ENCODE measurements at places on chromosomes 13 and 19. TPM values are rescaled to one million over a fixed set of nuclear protein-coding genes. Genes with fewer than 3 reads are reported as not detected.

DNA sequence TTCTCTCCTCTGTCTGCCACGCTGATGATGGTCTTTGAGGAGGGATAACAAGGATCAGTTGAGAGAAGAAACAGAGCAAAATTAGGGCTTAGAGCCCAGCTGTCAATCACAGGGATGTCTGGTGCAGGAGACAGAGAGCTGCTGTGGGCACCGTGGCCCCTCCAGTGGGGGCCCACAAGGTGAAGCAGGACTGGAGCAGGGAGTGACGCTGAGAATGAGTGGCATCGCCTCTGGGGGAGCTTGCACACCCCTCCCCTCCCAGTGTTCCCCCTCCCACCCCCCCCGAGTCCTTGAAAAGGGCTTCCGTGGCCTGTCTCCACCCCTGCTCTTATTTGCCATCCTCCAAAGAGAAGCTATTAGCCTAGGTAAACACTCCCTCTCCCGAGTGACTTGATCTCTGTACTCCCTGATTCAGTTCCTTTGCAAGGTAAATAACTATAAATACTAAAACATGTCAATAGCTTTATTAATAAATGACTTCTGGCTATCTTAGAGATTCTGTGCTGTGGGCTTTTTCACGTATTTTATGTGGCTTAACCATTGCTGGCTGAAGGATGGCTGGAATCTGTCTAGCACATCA, 440.0 kb downstream of the ZNF536 start:
- DNase-seq: no peak

DNA sequence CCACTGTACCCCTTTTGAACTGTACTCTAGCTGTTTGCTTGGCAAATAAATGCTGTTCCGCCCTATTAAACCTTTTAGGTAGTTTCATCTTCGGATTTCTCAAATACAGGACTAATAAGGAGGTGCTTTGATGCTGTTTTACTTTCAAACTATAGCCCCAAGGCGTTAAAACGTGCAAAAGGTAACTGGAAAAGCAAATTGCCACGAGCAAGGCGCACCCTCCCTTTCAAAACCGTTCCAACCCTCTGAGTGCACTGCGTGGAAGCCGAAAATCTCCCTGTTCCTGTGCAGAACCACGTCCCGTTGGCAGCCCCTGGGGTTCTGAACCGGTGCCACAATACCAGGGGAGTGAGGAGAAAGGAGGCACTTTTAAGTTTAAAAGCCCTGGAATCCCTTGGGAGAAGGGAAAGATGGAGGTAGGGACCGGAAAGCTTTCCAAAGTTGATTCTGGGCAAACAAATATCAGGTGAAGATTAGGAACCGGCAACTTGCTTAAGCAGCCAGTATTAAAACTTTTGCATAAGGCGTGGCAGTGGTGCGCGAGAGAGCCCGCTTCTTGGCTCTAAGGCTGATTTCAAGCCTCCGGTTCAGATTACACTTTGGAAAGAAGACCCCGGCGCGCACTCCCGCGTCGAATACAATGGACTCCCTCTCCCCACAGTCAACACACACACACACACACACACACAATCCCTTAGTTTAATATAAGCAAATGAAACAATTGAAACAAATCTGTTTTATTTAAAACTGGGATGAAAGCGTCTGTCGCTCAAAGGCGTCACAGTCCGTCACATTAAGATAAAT, 9.5 kb downstream of the POU4F1 start:
- no peak for DNase-seq

Gene S1PR4
- 0.96 TPM for total RNA-seq

Gene SLC7A10
- total RNA-seq: not detected

- DNase-seq: no peak
These were observed 6.2 kb downstream of the PTH2 start for GRCh38 chr19:49417088-49417487.

DNA sequence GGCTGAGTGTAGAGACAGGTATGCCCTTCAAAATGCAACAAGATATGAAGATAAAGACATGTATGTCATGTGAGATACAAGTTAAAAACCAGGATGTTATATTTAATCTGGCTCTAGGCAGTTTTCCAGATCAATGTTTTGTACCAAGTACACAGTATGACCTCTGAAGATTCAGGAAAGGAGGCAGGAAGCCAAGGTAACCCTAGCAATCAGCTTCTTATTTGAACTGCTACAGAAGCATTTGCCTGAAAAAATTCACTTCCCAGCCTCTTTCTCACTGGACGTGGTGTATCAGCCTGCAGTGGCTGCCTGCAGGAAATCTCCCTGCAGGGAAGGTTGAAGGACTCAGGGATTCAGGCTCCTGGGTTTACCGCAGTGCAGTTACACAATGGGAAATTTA, 24.1 kb downstream of the OLFM4 start:
- no peak for DNase-seq

Gene C3
- 83.9 TPM for total RNA-seq

DNA sequence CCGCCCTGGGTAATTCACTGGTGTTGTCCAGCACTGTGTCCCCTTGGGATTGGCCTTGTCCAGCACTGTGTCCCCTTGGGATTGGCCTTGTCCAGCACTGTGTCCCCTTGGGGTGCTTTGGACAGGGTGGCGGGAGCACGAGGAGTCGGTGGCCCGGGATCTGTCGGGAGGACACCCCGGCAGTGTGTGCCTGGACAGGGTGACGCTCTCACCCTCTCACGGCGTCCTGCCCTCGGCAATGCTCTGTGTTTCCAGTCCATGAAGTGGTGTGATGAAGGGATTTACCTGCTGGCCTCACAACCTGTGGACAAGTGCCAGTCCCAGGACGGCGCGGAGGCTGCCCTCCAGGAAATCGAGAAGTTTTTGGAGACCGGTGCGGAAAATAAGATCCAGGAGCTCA, 29.9 kb upstream of the F7 start:
- no peak for DNase-seq

DNA sequence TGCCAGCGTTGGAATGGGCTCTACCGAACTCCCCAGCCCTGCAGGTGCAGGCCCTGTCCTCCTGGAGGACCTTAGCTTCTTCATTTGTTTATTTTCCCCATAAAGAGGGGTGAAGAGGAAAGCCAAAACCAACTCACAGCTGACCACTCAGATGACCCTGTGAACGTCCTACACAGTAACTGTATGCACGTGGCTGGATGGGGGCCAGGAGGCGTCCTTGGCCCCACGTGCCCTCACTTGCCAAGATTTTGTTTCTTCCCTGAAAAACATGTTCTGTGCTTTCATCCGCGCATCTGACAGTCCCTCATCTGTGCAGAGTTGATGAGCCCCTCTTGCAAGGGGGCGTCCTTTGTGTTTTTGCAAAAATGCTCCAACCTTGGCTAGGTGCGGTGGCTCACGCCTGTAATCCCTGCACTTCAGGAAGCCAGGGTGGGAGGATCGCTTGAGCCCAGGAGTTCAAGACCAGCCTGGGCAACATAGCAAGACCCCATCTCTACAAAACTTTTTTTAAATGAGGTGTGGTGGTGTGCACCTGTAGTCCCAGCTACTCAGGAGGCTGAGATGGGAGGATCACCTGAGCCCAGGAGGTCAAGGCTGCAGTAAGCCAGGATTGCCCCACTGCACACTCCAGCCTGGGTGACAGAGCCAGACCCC, 5.3 kb upstream of the TEKTIP1 start:
- no peak for DNase-seq

GRCh38 chr19:38252385-38252784, 3.8 kb downstream of the PPP1R14A start:
- no peak for DNase-seq

GRCh38 chr13:36101157-36101556, 30.0 kb downstream of the DCLK1 start:
- no peak for DNase-seq

DNA sequence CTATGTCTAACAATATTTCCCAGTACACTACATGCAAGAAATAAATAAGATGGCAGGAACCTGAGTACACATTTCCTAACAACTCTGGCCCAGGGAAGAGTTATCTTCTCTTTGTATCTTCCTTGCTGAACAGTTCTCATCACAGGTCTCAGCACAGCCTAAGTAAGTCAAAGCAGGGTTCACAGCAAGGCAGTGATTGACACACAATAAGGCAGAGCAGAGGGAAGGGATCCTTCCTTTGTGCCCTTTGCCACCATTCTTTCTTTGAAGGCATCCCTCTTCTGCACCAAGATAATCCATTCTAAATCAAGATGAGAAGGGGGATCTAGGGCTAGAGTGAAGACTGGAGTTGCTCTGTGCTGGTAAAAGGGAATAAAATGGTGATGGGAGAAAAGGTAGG, 73.4 kb upstream of the TRPC4 start:
- DNase-seq: no peak

DNA sequence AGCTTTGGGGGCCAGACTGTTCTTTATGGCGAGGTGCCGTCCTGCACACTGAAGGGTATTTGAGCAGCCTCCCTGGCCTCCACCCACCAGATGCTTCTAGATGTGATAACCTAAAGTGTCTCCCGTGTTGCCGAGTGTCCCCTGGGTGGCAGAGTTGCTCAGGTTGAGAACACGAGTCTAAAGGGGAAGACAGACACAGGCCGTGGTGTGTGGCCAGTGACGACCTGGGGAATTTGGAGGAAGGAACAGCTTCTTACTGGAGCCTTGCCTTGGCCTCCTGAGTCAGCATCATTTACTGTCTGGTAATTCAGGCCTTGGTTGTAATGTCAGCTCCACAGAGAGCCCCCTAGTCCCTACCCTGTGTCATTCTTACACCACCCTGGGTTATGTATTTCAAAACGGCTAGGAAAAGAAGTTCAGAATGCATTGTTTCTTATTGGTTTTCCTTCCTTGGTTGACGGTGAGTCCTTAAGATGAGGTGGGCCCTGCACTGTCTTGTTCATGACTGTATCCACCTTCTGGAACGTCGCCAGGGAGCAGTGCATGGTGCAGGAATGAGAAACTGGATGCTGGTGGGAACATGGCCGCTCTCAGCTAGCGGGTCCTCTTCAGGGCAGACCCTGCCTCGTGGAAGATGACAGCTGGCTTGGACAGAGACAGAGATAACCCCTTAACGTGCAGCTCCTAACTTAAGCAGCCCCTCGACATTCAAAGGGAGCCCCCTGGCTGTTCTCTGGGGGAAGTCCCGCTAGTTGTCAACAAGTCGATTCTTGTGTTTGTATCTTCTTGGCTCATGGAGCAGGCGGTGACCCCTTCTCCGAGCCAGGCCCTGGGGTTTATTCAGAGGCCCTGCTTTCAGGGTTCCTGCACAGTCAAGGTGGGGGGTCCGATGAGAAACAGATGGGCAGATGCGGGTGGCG, 7.2 kb downstream of the SIN3B start:
- no peak for DNase-seq

DNA sequence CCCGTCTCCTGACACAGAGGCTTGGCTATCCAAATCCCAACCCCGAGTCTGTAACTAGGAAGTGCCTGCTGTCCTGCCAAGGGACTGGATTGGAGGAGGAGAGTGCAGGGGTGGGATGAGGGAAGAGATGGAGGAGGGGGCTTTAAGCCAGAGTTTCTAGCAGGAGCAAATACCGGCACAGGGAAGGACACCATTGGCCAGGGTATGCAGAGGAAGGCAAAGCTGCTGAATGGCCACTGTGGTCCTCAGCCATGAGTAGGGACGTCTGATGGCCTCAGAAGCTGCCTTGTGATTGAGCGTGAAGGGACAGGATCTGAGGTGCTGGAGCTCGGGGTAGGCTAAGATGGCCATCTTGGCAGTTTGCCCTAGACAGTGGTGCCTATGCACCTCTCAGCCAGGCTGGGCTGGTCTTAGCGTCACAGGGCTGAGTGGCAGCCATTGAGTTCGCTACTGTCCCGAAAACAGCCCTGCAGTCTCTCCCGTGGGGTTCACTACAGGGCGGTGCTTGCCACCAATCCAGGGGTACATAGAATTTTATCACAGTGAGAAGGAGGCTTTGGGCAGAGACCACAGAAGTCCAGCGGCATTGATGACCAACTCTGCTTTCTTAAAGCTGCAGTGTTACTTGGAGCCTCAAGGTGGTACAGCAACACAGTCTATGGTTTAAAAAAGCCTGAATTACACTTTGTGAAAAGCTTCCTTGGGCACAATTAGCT, 61.8 kb downstream of the AKAP11 start:
- DNase-seq: no peak

DNA sequence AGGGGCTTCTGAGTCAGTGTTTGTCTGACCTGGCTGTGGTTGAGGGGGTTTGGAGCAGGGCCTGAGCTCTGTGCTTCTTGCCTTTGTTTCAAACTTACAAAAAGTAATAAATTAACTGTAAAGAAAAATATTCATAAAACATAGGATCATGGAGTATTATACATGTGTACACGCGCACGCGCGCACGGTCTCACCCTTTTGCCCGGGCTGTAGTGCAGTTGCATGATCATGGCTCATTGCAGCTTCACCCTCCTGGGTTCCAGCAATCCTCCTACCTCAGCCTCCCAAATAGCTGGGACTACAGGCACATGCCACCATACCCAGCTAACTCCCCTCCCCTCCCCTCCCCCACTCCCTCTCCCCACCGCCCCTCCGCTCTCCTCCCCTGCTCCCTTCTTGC, 23.5 kb downstream of the TDRD12 start:
- DNase-seq: no peak

- peak; percentile 84 for DNase-seq
These were observed 24.1 kb upstream of the UBAC2 start for GRCh38 chr13:99176309-99177276.

DNA sequence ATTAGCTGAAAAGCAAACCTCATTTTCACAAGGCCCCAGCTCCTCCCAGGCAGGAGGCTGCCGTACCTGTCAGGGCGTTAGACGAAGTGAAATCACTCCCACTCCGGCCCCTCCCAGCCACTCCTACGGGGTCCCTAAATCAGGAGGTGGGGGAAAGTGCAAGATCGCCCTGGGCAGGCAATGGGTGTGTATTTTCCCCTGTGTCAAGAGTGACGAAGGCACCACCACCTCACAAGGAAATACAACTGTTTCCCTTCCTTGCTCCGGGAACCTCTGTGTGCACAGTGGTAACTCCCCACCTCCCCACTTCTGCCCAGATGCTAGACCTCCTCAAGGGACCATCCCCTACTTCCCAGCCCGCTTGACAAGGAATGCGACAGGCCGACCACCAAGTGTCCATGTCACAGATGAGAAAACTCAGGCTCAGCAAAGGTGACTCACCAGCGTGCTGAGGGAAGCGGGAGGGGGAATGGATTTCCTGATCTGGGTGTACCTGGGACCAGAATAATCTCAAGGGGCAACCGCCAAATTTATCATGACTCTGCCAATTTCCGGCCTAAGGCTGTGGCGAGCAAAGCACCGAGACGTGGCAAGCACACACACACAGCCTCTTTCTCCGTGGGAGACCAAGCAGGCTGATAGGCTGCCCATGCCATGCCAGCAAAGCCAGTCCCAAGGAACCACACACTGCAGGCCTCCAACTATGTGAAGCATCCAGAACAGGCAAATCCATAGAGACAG, 7.3 kb downstream of the PPP6R1 start:
- DNase-seq: peak; percentile 76

DNA sequence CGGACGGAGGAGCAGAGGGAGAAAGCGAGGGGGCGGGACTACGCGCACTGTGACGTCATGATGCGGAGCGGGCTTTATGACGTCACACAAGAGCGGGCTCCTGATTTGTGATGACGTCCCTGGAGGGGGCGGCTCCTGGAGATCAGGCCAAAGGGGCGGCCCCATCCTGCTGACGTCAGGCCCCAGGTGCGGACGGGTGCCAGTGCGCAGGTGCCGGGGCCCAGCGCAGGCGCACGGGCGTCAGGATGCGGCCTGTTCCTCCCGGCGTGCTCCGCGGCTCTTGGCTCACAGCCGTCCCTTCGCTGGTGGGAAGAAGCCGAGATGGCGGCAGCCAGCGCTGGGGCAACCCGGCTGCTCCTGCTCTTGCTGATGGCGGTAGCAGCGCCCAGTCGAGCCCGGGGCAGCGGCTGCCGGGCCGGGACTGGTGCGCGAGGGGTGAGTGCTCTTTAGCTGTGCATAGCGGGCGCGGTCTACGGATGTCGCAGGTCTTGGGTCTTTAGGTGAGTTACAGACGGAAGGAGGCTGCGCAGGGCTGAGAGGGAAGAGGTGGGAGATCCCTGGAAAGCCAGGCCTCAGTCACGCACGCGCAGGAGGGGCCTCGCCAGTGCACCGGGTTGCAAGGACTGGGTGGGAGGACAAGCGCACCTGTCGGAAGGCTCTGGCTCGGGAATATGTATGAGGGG, at the start of the genes EMC10 and GARIN5A:
EMC10 (plus strand) TSS at position 284 of the 683 bp plus-strand sequence; CDS start at position 322, 38 bp downstream.
GARIN5A (minus strand) TSS at position 625 of the 683 bp plus-strand sequence; CDS start at position 165, 460 bp downstream.
- DNase-seq: peak; percentile 93

Data from colonic mucosa (tissue), 4 donors.